Stimulated activated CD4-positive, alpha-beta T cell treated with anti-CD3 and anti-CD28 coated beads, Interleukin-1b, Interleukin-23, amount 100 ng/mL, for 24 hours (primary cell): ENCODE measurements at places on chromosomes 2 and 18.

DNA sequence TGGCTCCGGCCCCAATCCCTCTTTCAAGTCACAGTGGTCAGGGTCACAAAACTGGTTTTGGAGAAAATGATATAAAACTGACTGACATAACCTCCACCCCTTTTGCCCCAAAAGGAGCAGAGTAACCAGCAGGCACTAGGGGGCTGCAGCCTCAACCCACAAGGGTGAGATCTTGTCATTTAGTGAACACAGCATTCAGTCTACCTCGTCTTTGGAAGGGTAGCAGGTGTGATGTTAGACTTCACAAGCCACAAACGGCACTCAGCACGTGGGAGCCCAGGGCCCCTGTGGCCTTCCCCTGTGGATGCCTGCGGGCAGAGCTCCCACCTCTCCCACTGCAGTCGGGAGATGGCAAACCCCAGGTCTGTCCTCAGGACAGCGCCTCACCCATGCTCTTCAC lies 372.1 kb upstream of the MYT1L start:
- no peak for DNase-seq

- DNase-seq = no peak
These were observed 370.6 kb upstream of the CDH20 start for GRCh38 chr18:60962625-60963024.

DNA sequence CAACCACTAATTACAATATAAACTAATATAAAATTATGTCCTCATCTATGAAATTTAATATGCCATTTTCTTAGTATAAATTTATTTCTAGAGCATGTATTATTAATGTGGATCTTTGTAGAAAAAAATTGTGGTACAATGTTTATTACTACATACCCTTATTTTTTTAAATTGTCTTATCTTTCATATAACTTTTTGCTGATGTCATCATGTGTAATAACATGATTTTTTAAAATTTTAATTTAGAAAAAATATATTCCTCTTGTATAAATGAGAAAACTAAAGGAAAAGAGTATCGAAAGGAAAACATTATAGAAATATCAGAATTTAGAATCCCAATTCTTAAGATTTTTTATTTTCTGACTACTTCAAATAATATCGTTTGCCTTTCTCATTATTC lies 49.9 kb downstream of the SCN2A start:
- DNase-seq = no peak

DNA sequence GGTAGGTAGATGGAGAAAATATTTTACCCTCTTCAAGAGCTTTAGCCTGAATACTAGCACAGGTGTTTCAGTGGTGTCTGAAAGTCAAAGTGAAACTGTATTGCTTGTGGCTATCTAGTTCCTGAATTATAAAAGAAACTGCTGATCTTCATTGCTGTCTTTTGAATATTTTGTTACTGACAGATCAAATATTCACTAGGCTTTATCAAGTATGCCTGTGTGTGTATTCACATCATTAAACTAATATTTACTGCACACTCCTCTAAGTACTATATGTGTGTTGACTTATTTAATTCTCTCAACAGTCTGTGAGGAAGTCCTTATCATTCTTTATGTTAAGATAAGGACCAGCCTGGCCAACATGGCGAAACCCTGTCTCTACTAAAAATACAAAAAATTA lies 139.6 kb downstream of the SOCS6 start:
- no peak for DNase-seq

DNA sequence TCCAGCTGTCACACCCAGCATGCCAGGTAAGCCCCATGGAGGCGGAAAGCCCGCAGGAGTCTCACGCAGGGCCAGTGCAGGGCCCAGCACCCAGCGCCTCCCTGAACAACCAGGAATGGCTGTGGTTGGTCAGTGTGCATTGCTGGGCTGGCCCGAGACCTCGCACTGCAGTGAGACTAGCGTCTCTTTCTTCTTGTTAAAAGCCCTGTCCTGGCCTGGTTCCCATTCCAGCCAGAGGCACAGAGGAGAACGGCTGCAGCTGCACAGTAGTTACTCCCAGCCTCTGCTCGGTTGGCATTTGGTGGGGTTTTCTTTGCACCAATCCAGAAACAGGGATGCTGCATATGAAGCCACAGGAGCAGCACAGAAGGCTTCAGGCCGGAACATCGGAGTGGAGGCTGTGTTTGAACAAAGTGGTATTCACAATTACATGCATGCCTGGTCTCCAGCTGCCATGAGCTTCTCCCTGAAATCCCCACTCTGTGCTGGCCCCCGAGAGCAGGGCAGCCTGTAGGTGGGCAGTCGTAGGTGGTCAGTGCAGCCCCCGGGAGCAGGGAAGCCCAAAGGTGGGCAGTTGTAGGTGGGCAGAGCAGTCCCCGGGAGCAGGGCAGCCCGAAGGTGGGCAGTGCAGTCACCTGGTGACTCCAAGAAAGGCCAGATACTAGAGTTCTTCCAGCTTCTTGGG lies 163.7 kb upstream of the PXDN start:
- no peak for DNase-seq

DNA sequence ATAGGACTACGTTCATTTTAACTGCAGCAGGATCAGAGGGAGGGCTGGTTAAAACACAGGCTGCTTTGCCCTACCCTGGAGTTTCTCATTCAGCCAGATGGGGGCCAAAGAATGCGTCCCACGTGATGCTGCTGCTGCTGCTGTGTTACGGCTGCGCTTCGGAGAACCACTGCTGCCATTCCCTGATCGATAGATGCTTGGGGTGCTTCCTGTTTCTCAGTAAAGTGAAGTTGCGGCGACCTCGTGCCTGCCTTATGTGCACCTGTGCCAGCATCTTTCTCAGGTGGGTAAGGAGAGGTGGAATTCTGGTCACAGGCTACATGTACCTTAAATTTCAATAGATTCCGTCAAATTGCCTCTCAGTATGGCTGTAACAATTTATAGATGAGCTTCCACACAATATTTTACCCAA lies 24.7 kb upstream of the TOGARAM2 start:
- no peak for DNase-seq

DNA sequence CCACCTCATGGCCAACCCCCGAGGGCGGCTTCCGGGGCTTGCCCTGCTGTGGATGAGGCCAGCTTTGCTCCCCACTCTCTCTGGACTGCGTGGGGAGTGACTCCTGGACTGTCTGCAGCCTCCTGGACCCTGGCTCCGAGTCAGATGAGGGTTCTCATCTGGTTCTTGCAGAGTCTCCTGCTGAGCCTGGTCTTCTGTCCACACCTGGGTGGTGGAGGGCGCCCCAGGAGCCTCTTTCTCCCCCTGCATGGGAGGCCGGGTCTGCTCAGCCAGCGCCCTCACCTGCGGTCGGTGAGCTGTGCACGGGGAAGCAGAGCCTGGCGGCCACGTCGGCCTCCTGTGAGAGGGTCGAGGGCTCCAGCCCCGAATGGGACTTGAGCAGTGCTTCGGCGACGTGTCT lies 78.3 kb downstream of the RTP5 start:
- no peak for DNase-seq

- DNase-seq = no peak
These were observed 17.4 kb downstream of the GPR45 start for GRCh38 chr2:105258835-105259350.

DNA sequence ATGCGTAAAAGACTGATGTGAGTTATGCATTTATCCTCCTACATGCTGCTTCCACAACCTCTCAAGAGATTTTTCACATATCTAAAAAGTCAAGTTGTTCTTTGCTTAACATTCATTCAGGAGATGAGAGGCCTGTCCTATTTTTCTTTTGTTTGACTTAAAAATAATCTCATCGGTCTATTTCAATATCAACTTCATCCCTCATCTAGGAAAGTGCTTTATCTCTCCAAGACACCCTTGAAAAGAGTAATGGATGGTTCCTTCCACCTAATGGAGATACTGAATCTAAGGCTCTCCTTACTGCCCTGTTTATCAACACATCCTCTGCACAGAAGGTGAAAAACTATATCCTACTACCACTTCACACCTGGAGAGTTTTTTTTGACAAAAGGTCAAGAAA lies 2.4 kb downstream of the NFE2L2 start:
- no peak for DNase-seq

DNA sequence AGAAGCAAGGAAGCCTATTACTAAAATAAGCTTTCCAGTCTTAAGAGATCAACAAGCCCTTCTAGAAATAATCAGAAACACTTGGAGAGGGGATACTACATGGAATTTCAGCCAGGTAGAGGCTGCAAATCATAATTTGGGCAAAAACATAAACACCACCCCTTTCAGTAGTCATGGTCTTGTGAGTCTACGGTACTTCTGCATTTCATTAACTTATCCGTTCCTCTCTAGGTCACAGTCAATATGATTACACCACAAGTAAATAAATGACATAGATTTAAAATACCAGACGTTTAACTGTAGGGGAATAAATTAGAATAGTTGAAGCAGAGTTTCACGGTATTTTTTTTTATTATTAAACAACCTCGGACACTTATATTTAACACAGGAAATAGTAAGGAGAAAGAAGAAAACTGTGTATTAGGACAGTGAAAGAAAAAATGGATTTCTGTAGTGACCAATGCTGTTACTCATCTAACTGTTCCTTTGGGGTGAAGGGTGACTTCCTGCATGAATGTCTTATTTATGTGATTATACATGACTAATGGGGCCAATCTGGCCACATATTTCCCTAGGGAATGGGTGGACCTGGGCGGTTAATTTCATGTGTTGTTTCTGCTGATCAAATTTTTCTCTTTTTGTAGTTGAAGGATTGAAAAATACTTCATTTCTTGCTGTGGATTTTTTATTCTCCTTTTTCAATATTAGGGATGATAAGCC lies 456.6 kb upstream of the UBE2E3 start:
- DNase-seq = no peak

DNA sequence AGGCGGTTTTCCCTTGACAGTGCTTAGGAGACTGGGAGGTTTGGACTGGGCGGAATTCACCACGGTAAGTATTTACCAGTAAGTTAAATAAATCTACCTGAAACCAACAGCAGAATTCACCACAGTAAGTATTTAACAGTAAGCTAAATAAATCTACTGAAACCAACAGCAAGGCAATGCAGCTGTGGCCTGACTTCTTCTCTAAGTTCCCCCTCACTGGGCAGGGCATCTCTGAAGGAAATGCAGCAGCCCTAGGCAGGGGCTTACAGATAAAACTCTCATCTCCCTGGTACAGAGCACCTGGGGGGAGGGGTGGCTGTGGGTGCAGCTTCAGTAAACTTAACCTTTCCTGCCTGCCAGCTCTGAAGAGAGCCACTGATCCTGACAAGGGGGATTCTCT lies 432.5 kb upstream of the LRRTM1 start:
- no peak for DNase-seq
